ENCODE measurements at places on chromosomes 2 and 18.

DNA sequence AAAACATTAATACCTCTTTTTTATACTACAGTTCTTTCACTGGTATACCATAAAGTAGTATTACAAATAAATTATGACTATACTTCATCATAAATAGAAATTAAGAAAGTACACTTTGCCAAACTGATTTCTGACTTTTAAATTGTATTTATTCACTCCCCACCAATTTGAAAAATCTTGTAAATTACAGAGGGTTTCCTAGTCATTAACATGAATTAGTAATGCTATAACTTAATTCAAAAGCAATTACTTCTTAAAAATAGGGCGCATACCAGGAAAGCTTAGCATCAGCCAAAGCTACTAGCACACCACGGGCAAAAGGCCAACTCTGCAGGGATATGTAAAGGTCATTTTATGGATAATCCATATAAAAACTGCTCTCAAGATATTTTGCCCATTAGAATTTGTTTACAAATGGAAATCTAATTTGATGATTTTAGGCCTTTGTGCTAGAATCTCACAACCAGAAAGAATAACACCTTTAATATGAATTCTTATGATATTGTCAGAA is 142.3 kb downstream of the PIGN start:
- DNase-seq: no peak

DNA sequence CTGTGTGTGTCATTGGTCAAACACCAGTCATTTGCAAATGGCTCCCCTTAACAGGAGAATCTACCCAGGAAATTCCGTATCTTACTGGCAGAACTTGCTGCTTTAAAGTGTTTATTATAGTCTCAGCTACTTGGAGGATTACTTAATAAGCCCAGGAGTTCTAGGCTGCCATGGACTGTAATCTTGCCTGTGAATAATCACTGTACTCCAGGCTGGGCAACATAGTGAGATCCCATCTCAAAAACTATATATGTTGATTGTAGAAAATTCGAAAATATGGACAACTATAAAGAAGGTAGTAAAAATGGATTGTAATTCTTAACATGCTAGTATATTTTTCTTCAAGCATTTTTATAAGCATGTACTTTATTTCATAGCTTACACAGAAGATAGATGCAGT is 4.5 kb downstream of the ATIC start:
- no peak for DNase-seq

DNA sequence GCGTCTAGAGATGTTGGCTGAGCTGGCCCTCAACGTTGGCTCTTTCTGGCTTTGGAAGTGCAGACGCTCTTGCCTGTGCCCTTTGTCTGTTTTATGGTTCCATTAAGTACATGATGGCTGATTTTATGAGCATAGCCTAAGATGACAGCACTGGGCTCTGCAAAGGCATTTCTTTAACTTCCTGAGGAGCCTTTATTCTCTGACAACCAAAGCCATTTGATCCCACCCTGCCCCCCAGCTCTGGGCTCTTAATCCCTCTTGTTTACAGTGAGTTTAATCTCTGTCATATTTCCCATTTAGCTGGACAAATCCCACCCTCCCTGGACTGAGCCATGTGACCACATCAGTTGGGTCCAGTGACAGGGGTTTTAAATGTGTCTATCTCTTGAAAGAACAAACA is 195.9 kb downstream of the ACKR3 start:
- peak; percentile 88 for DNase-seq

DNA sequence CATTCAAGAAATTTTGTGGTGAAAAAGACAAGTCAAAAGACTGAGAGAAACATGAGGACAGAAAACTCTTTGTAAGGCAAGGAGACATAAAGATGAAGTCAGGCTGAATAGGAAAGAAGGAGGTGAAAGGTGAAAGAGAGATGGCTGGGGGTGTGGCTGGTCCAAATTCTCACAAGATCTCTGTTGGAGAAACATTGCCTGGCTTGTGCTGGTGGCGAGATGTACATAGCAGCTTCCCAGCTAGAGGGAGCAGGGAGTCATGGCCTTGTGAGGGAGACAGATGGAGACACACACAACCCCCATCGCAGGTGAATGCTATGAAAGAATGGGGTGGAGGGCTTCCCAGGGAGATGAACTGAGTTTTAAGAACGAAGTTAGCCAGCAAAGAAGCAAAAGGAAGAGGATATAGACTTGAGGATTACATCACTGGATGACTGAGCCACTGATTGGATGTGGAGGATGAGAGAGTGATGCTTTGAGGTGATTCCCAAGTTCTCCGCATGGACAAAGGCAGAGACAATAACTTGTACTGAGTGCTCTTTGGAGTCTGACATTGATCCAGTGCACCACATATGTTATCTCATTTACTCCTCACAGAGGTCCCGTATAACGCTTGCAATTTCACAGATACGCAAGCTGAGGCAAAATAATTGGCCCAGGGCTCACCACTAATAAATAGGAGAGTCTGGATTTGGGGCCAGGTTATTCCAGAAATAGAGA is 3.7 kb upstream of the EMX1 start:
- peak; percentile 59 for DNase-seq

- no peak for DNase-seq
Measured at GRCh38 chr2:160650196-160651118, 156.8 kb upstream of the RBMS1 start.

DNA sequence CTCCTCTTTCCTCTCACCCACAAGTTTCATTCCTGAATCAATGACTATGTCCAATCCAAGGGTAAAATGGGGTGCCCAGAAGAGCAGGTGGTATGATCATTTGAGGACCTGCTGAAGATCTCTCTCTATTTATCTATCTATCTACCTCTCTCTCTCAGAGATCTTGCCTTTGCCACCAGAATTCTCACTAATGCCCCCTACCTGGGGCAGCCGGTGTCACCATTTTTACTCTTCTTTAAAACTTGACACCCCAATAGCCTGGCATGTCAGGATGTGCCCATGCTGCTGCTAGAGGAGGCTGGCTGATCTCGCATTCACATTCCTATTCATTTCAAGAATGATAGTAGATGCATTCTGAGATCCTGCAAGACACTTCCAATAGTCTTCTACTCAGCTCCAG is 24.3 kb upstream of the RPIA start:
- DNase-seq: no peak

DNA sequence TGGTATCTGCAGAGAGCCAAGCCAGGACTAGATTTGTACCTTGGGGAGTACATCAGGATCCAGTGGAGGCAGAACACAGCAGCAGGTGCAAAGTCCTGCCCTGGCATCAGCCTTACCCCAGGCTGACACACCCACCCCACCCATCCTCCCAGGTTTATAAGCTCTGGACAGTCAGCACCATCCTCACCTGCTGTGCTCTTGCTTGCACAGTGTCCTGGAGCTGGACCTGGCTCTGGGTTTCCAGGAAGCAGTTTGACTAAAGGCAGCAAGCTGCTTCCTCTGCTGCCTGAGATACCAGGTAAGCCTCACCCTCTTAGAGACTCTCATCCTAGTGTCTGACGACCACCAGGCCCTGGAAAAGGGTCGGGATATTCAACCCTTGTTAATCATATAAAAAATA is at the start of gene SULT1C3:
TSS of gene SULT1C3 (plus strand) at position 183 of the 400 bp plus-strand sequence. CDS start 7,227 bp downstream, outside the sequence.
- DNase-seq: no peak

DNA sequence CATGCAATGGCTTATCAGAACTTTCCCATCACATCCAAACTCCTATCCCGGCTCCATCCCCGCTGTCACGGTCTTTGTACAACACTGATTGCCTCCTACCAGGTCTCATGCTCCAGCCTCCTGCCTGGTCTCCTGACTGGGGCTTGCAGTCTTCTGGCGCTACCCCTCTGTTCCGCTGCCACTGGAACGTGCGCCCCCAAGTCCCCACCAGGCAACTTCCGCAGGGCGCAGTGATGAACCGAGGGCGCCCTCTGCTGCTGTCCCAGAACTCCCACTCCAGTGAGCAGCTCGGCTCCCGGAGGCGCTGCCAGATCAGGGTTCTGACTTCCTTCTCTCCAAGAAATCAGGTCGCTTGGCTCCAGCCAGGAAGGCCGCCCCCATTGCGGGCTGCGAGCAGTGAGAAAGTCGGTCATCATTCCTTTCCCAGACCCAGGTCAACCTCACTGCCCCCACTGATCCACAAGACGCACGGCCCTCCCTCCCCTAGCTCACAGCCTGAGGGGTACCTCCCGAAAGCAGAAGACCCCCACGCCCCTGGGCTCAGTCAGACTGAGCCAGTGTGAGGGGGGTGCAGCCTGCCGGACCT is 43.9 kb upstream of the RAB11FIP5 start:
- peak; percentile 84 for DNase-seq

GRCh38 chr2:137928547-137929518 is 35.4 kb upstream of the HNMT start:
- peak; percentile 89 for DNase-seq

DNA sequence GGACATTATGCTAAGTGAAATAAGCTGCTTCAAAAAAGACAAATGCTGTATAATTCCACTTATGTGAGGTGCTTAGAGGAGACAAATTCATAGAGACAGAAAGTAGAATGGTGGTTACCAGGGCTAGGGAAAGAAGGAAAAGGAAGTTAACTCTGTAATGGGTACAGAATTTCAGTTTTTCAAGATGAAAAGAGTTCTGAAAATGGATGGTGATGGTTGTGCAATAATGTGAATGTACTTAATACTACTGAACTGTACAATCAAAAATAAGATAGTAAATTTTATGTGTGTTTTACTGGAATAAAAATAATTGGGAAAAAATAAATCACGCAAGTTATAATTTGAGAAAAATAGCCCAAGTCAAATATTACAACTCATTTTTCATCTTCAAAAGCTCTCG is 27.5 kb downstream of the ARHGAP25 start:
- DNase-seq: no peak

GRCh38 chr2:213991453-213992108 is 419.3 kb upstream of the VWC2L start:
- no peak for DNase-seq

GRCh38 chr18:59950215-59950944 is 50.6 kb downstream of the PMAIP1 start:
- DNase-seq: no peak

GRCh38 chr2:228239207-228239906 is 57.9 kb upstream of the SPHKAP start:
- DNase-seq: no peak

GRCh38 chr18:21979171-21979560 is 190.2 kb upstream of the GATA6 start:
- peak; percentile 72 for DNase-seq

- no peak for DNase-seq
Measured at GRCh38 chr2:27288610-27289009, 6.4 kb downstream of the TRIM54 start.

- DNase-seq: no peak
Measured at GRCh38 chr2:219736209-219736608, 108.8 kb downstream of the SLC4A3 start.

DNA sequence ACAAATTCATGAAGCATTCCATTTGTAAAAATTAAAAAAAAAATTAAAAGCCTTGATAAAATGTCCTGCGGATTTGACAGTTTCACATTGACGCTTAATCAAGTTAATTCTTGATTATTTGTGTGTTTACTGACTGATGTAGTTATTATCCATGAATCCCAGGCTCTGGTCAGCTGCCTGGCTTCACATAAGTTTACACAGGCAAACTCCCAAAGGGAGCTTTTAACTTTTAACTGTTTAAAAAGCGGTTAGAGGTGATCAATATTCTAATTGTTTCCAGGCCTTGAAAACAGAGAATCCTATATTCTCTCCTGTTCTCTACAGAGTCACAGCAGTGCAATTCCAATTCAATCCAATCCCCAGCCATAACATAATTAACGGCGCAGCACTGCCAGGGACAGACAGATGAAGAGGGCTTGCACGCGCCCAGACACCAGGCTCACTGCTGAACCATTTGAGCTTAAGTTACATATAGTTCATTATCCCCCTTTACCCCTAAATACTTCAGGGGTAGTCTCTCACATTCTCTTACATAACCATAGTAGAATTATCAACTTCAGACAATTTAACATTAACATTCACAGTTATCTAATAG is 47.5 kb downstream of the ATP8B1 start:
- DNase-seq: no peak

- DNase-seq: no peak
Measured at GRCh38 chr2:190451561-190452176, 43.5 kb downstream of the MFSD6 start.

DNA sequence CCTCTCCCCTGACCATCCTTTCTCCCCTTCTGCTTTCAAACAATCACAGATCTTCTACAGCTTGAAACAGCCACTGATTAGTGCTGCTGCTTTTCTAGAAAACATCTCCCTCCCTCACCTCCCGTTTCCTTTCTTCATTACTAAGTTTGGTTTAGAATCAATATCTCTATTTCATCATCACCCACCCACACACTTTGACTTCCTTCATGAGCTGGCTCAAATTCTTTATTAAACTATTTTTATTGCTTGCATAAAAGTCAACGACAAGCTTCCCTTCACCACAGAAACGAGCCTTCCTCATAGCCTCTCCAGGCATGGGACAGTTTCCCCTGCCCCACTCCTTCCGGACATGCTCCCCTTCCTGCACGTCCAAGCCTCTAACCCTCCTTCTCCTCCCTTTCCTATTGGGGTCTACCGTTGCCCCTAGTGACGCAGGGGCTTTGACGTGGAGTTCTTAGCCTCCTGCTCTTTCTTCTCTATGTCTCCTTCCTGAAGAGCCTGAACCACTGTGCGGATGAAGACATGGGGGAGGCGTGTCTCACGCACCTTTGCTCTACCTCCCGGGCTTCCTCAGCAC is 172.0 kb downstream of the AFF3 start:
- no peak for DNase-seq

DNA sequence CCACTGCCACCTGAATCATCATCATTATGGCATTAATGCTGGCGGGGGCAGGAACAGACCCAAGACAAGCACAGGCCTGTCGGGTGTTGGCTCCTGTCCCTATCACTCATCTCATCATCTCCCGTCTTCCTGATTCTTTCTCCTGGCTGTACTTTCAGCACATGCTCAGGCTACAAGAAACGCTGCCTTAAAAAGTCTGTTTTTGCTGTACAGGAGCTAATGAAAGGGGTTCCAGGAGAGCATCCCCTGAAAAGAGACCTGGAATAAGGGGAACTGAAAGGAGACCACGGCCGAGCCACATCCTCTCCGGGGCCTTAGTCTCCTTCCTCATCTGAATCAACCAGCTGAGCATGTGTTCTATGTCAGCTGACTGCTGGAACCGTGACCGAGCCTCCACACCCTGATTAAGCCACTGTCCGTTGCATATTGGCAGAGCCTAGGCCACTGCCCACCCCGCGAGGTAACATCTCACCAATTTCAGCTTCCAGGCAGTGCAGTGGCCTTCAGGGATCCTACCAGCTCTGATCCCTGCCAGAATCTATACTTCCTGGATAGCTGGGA is 62.6 kb downstream of the DNMT3A start:
- DNase-seq: no peak

DNA sequence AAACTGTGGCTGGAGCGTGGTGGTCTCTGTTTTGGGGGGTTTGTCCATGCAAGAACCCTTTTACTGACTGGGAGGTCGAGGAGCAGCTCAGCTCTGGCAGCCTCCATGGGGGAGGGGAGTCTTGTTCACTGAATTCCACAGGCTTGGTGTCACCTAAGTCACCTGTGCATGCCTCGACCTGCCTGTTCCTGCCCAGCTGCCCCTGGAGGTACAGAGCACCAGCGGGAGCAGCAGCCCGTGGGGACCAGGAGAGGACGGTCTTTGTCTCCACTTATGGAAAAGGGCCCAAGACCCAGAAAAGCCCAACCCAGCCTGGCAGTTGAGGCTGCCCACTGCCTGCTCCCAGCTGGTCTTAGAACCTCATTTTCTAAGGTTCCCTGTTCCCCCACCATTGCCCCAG is 168.7 kb upstream of the AGAP1 start:
- DNase-seq: peak; percentile 84

- peak; percentile 10 for DNase-seq
Measured at GRCh38 chr18:79302120-79302519, 93.6 kb upstream of the NFATC1 start.

- peak; percentile 61 for DNase-seq
Measured at GRCh38 chr2:240213476-240214421, 73.3 kb upstream of the OTOS start.
